ENCODE measurements at places on chromosomes 3 and 15. TPM values are rescaled to one million over a fixed set of nuclear protein-coding genes. Genes with fewer than 3 reads are reported as not detected.

The CFAP20DC gene
- total RNA-seq, result 1.8 TPM

The SHF gene
- 104 TPM for total RNA-seq

DNA sequence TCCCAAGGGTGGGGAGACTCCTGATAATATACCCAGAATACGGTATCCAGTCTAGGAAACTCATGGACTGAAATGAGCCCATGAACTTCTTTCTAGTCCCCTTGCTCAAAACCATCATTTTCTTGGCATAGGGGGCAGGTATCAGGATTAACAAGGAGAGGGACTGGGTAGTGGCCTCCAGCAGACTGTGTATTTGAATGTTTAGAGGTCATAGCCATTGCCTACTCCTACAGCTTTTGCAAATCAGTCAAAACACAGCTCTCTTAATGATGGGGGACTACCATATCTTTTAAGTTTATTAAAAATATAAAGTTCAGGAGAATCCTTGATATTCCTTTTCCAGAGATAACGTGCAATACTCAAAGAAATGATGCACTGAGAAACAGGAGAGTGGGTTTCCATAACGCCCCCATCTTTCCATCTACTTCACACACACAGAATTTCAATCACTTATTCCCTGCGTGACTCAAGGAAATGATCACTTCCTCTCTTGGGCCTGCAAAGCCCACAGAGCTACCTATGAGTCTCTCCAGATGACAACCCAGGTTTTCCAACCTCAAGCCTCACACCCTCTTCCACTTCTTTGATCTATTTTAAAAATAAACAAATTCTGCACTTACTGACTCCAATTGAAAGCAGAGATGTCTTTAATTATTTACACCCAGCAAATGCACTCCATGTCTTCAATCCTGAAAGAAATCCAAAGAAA lies 584.0 kb upstream of the LMCD1 start:
- DNase-seq, result no peak

The SCAPER gene
- 16.4 TPM for total RNA-seq

The TRPM1 gene
- not detected for total RNA-seq

GRCh38 chr3:10008588-10009344 lies 17.5 kb upstream of the FANCD2 start:
- peak; percentile 76 for DNase-seq

DNA sequence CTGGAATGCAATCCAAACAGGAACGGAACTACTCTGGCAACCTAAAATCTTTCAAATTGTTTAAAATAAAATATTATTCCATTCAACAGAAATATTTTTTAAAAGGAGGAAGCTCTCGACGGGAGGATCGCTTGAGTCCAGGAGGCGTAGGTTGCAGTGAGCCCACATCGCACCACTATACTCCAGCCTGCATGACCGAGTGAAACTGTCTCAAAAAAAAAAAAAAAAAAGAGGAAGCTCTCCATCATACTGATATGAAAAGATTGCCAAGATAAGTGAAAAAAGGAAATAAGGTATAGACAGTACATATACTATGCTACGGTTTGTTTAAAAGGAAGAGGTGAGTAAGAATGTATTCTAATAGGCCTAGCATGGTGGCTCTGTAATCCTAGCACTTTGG lies 3.6 kb downstream of the RAD18 start:
- no peak for DNase-seq

GRCh38 chr15:55829826-55830225 lies 86.9 kb upstream of the PRTG start:
- DNase-seq, result no peak

- peak; percentile 77 for DNase-seq
Observed at GRCh38 chr3:160401291-160402095, 2.0 kb downstream of the SMC4 start.

The RHCG gene
- total RNA-seq, result not detected

GRCh38 chr3:193620650-193621049 lies 27.6 kb downstream of the OPA1 start:
- DNase-seq, result peak; percentile 18

DNA sequence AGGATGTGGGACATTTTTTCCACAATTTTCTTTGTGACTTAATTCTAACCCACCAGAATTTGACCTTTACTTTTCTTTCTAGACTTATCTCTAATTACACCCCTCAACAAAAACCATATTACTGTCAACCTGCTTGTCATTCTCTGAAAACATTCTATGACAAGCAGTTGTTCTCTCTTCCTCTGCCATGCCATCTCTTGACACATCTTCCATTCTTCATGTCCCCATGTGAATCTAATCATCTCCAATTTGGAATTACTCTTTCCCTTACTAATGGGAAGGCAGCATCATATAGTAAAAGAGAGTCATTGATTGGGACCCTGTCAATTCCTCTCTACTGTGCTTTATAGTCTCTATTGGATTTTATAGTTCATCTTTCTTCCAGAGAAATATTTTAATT lies 61.3 kb upstream of the P2RY1 start:
- no peak for DNase-seq

- no peak for DNase-seq
Observed at GRCh38 chr3:105328338-105328730, 38.4 kb upstream of the ALCAM start.

The LXN gene
- not detected for total RNA-seq

GRCh38 chr3:197485143-197485542 lies 70.6 kb downstream of the BDH1 start:
- DNase-seq, result no peak

DNA sequence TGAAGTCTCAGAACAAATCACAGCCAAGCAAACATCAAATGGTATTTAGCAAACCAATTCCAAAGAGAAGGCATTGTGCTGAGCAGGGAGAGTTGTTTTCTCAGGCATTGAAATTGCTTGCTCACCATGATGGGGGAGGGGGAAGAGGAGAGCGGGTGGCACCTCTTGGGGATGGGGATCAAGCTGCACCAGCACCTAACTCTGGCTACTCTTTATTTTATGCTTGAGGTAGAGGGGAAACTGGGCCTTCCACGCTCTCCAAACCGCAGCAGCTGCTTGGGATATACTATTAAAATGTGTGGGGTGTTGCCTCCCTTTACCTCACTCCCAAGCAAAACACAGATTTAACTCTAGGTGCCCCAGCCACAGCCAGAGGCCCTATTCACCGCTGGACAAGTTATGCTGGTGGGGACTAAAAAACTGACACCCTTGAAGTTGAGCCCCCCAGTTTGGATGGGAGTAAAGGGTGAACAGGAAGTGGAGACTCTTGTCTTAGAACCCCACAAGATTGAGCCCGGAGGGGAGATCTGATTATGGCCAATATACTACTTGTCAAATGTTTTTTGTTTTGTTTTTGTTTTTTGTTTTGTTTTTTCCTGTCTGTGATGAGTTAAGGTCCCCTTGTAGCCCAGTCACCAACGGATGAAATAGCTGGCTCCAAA lies 5.0 kb upstream of the FOXB1 start:
- no peak for DNase-seq

The KCTD6 gene
- total RNA-seq, result 14.0 TPM

Data from myocyte (in vitro differentiated cells).